ENCODE measurements at places on chromosomes 5 and 9.

DNA sequence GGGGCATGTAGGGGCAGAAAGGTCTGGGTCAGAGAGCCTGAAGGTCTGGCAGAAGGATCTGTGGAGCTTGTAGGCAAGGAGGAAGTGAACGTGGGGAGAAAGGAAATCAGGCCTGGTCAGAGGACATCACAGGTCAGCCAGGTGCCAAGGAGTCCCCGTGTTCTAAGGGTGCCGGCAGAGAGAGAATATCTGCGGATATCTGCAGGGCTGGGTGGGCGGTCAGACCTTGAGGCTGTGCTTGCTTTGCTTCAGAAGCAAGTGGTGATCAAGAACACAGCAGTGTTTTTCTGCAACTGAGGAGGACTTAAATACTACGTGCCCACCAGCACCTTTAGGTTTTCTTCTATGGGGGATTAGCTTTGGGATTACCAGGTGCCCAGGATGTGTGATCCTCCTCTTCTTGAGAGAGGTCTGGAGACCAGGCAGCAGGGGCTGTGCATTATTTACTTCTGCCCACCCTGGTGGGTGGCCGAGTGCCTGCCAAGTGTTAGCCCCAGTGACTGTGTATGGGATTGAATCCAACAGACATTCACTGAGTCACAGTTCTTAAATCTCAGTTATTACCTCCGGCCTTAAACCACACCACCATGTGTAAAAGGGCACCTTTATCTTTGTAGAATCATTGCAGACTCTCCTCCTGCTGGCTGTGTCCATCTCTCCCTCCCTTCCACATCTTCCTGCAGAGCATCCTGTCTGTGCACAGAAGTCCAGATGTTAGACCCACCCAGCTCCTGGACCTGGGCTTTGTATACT lies 12.5 kb upstream of the SHB start:
- DNase-seq = no peak

DNA sequence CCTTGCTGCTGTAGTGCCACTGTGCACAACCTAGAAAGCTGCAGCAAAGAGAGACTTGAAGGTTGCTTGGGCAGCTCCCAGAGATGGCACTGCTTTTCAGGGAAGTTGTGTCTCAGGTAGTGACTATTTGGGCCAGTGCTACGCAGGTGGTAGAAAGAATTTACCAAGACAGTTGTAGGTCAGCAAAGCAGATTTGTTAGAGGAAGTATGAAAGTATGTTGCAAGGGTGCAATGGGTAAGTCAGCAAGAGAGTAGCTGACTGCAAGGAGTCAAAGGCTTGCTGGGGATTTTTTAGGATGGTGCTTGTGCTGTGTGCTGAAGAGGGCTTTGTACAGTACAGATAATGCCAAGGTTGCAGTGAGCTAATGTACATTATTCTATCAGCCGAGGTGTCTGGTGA lies 33.5 kb upstream of the SPARC start:
- DNase-seq = no peak

GRCh38 chr5:84362061-84362720 lies 22.5 kb downstream of the EDIL3 start:
- DNase-seq = no peak

- DNase-seq = no peak
These were observed 4.3 kb downstream of the LCP2 start for GRCh38 chr5:170293273-170293672.

DNA sequence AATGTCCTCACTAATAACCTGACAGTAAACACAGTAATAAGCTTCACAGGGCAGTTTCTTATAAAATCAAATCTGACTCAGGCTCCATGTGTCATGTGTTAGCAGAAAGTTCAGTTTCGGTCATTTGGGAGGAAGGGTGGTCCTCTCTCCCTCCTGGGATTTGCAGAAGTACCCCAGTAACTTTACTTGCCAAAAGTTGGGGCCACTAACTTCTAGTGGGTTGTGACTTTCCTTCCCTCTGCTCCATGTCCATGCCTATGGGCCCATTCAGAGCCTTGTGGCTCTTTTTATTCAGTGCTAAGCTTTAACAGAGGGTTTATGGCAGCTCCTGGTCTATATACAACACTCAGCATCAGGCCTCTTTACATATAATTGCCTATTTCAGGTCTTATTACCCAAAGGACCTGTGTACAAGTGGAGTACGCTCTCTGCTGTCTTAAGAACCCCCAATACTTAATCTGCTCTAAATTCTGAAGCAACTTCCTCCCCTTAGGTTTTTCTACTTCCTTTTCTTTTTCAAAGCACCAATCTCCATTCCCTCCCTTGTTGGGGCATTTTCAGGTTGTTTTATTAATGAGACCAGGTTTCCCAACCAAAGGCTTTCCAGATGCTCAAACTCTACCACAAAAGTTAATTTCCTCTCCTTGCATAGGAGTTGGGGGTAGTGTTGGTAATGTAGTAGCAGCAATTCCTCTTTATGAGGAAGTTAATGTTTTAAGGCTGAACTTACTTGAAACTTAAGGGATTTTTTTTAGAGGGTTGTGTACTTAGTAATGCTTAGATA lies 107.7 kb downstream of the CCDC192 start:
- no peak for DNase-seq

DNA sequence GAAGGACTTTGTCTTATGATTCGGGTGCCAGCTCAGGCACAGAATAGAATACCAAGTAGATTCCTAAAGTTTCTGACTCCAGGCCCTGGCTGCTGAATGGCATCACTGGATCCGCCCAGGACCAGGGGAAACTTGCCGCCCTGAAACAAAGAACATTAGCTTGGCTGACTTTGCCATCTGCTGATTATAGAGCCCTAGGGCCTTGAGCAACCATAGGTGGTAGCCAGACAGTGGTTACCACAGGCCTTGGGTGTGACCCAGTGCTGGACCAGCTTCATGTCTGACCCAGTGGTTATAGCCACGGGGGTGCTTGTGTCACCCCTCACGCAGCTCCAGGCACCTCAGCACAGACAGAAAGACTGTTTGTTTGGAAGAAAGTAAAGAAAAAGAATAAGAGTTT lies 62.7 kb downstream of the SSBP2 start:
- DNase-seq = no peak

DNA sequence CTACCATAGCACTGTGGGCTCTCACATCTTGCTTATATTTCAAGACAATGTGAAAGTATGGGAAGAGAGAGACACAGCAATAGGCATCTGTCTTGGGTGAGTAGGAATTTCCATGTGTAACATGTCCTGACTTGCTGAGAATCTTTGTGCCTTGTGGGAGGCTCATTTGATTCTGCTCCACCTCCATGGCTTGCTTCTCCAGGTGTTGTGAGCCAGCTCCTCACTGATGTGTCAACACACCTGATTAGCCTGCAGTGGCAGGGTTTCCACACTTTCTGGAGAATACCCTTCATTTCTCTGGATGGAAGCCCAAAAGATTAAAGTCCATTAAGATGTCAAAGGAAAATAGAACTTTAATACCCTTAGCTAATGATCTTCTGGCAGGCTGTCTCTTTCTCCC lies 613.6 kb downstream of the ZNF608 start:
- no peak for DNase-seq

DNA sequence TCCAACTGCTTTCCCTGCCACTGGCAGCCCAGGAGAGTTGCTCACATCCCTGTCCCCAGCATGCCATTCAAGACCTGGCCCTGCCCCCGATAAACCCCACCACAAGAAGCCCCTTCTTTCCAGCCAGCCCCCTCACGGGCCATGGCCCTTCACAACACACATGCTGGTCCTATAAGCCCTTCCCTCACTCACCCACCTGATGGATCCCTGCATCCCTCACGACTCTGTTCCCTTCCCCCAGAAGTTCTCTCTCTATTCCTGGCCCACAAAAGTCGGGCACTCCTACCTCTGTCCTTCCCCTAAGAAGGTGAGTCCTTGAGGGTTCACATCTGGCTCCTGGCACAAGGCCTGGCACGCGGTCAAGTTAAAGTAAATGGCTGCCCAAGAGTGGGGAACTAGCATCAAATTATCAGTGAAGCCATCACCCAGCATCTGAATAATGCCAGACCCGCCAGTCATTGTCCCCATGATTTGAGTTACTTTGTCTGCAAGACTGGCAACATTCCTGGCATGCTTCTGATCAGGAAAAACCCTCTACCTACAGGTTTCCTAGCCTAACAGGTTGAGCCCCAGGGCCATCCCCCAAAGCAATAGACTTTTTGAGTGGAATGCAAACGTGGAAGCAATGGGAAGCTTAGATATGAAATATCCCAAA lies 65.9 kb downstream of the CRB2 start:
- no peak for DNase-seq

GRCh38 chr5:123907349-123907748 lies 395.4 kb downstream of the CSNK1G3 start:
- DNase-seq = no peak

DNA sequence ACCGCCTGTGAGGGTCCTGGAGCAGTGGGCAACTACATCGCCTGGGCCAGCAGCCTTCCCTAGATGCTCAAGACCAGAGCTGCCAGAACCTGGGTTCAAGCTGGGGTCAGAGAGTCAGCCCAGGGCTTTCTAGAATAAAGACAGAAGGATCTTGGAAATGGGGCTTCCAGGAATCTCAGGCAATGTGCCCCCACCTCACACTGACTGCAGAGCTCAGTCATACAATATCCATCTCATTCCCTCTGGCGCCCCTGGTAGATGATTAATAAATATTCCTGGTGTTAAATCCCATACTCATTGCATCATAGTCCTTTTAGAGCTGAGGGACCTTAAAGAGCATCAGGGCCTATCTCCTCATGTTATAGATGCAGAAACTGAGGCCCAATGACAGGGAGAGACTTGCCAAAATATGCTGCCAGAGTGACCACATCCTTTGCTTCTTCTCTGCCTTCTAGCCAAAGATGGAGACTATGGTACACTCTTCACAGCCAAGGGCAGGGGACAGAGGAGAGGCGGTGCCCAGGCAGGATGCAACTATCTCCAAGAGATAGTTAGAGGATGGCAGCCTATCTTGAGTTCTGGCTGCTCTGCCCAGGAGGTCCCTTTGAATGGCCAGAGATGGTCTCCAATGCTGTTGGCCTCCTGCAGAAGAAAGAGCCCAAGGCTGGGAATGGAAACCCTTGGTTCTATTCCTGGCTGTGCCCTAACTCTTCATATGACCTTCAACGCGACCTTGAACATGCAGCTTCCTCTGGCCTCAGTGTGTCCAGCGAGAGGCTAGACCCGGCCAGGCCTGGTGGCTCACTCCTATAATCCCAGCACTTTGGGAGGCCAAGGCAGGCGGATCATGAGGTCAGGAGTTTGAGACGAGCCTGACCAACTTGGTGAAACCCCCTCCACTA lies 36.2 kb upstream of the IL17B start:
- DNase-seq = no peak

DNA sequence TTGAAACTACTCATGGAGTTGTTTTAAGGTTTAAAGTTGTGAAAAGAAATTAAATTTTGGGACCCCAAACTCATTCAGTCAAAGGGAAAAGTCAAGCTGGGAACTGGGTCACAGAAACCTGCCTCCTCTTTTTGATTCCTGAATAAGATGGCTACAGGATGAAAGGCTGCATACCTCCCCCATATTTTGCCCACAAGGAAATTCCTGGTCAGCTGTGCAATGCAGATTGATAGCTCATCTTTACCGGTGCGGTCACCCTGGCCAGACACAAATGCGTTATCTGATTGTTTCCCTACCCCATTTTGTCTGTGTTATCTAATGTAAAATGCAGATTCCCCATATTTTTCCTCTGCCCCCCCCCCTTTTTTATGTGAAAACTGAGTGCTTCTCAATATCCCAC lies 1.3 kb downstream of the HAVCR2 start:
- DNase-seq = no peak

GRCh38 chr9:131733541-131734061 lies 6.3 kb downstream of the RAPGEF1 start:
- DNase-seq = no peak

DNA sequence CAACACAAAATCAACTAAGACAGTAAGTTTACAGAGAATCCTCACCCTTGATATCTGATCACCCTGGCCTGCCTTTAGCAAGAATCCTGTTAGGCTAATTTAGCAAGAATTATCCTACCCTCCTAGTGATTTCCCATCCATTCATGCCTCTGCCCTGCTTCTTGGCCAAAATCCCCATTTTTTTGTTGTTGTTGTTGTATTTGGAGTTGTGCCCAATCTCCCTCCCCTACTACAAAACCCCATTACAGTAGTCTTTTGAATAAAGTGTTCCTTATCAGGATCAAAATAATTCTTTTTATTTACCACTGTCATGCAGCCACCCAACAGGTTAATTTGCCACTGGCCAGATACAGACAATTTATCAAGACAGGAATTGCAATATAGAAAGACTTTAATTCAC lies 58.5 kb upstream of the CLINT1 start:
- no peak for DNase-seq

GRCh38 chr5:58116346-58116745 lies 343.5 kb downstream of the PLK2 start:
- DNase-seq = no peak

DNA sequence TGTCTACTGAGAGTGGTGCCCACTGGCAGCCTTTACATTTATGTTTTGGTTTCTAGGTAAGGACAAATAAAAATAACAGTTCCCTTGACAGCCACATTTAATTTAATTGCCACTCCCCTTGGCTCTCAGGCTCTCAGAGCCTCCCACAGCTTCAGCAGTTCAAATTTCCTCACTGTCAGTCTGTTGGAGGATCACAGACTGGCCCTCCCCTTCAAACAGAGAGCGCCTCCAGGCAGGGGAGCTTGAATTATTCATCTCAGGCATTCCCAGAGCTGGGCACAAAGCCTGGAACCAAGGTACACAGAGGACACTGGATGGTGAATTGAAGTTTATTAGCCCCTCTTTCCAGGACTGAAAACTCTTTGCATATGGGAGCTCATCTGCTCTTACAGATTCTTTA lies 407.7 kb downstream of the SPOCK1 start:
- DNase-seq = no peak

DNA sequence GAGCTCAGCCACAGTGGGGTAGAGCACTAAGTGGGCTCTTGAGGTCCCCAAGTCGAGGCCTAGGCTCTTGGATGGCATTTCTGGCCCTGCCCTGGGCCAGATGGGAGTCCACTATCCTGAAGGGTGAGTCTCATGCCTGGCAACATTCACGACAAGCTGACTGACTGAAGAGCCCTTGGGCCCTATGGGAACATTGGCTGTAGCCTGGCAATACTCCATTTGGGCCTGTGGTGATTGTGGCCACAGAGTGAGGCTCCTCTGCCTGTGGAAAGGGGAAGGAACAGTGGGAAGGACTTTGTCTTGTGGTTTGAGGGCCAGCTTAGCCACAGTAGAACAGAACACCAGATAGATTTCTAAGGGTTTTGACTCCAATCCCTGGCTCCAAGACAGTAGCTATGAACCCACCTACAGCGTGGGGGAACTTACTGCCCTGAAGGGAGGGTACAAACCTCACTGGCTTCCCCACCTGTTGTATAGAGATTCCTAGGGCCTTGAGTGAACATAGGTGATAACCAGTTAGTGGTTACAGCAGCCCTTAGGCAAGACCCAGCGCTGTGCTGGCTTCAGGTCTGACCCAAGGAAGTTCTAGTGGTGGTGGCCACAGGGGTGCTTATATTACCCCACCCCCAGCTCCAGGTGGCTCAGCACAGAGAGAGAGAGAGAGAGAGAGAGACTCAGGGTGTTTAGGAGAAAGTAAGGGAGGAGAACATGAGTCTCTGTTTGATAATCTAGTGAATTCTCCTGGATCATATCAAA lies 72.4 kb downstream of the KIAA0825 start:
- no peak for DNase-seq

DNA sequence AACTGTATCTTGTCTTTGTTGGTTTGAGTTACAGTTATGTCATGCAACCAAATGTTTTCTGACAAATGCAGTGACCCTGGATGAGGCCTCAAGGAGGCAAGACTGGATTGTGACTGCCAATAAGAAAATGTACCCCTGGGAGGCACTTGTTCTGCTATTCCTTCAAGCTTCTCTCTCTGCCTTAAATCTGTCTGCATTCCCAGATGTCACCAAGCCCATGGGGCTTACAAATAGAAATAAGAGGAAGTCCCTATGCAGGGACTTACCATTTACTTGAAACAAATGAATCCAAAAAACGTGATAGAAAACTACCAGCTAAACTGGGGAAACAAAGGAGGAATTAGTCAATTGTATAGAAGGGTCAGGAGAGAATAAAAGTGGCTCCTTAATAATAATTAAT lies 8.2 kb upstream of the PARP8 start:
- no peak for DNase-seq

Measured in muscle of arm (tissue), 14 donors.